ENCODE measurements at places on chromosomes 11 and 22.

- no peak for DNase-seq
Measured at GRCh38 chr11:122977470-122978298, 4.0 kb downstream of the BSX start.

- DNase-seq = no peak
Measured at GRCh38 chr11:40513281-40513680, 946.2 kb downstream of the LRRC4C start.

DNA sequence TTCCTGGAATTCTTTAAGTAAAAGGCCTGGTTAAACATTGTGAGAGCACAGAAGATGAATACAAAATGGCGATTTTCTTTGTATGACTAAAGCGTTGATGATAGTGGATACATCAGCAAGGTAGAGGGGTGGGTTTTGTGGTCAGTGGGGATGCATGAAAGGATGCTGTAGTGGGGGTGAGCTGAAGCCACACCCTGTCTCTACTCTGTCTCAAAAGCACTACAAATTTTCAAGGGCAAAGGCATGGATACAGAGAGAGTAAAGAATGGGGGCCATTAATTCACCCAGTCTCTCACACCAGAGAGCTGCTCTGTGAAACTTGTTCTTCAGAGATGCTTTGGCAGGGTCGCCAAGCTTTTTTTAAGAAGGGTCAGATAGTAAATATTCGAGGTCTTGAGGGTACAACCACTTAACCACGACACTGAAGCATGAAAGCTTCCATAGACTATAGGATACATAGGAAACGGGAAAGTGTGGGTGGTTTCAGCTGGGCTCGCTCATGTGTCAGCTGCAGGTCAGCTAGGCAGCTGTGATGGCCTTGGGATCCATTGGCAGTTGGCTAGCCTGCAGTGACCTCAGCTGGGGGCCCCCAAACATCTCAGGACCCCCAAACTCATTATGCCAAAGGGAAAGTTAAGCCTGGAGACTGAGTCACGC, 8.3 kb downstream of the TMEM138 start:
- no peak for DNase-seq

- DNase-seq = no peak
Measured at GRCh38 chr11:15142838-15143237, 28.1 kb downstream of the INSC start.

All from activated CD4-positive, alpha-beta T cell treated with anti-CD3 and anti-CD28 coated beads, Interleukin-2, amount 50 U/mL, for 16 hours (primary cell).